Upper lobe of left lung (tissue), 6 donors: ENCODE measurements at places on chromosomes 5 and 9. TPM values are rescaled to one million over a fixed set of nuclear protein-coding genes. Genes with fewer than 3 reads are reported as not detected.
A peak's percentile ranks its signal among the peaks of the same experiment; 100 is the strongest.

DNA sequence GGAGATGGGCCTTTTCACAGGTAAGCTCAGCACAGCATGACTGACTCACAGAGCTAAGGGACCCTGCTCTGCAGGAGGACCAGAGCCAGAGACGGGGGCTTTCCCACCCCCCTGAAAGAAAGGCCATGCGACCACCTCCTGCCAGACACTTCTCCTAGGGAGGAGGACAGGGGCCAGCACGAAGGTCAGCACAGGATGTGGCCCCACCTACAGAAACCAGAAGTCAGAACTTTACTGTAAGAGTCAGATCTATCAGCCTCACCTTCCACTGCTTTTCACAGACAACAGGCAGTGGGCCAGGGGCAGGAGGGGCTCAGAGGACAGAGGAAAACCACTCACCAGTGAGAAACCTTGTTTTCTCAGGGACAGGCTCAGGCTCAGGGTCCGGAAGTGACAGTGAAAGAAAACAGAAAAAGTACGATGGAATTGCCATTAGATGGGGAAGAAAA lies 37.9 kb downstream of the CCNJL start:
- no peak for DNase-seq

Gene GPR151
- not detected for total RNA-seq

DNA sequence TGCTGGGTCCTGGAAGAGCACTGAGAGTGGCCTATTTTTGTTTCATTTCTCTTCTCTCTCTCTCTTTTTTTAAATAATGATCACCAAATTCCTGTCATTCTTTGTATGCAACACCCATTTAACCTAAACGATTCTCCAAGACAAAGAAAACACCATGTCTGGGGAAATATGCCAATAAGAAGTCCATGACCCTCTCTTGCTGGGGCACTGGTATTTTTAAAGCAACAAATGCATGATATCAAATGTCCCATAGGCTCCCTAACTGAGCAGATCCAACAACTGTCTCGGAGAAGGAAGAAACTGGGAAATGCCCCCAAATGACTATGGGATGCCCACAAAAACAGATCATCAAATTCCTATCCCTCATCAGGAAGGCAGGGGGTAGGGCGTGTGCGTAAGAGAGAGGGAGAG lies 567.4 kb downstream of the CCDC171 start:
- DNase-seq, result no peak

DNA sequence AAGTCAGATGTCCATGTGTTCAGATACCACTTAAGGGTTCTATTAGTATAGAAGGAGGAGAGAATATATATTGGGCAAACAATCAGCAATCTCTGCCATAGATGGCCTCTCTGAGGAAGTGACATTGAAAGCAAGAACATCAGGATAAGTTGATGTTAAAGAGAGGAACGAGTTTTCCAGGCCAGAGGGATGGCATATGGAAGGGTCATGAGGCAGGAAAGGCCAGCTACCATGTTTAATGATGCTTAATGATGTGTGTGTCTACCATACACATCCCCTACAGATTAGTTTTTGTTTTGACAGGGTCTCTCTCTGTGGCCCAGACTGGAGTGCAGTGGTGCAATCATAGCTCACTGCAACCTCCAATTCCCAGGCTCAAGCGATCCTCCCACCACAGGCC lies 63.0 kb downstream of the PTTG1 start:
- no peak for DNase-seq

Gene CETN3
- total RNA-seq, result 6.0 TPM

- DNase-seq, result no peak
Observed at GRCh38 chr5:123916345-123917121, 404.6 kb downstream of the CSNK1G3 start.

DNA sequence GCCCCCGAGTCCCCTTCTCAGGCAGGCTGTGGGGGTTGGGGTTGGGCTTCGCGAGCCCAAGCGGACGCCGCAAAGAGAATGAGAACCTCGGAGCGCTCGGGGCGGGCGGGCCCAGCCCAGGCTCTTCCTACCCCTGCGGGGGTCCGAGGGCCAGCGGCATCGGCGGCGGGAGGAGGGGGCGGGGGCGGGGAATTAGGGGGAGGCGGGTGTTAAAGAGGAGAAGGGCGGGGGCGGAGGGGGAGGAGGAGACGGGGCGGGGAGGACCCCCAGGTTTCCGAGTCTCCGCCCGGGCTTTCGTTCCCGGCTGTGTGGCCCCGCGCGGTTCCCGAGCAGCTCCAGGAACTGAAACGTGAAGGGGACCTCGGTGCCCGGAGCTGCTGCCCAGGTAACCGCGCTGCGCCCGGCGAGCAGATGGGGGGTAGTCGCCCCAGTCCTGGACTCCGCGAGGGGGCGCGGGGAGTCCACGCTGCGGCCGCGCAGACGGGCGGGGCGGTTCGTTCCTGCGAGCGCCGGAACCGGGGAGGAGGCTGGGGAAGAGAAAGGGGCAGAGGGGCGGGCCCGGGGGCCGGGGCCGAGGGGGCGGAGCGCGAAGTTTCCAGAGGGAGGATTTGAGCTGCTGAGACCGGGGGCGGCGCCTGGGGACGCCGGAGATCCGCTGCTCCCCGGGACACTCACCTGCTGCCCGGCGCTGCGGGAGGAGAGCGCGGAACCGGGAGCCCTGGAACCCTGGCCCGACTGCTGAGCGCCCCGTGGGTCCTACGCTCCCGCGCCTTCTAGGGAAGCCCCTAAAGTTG lies 38.4 kb upstream of the PLEKHG4B start:
- peak; percentile 72 for DNase-seq

DNA sequence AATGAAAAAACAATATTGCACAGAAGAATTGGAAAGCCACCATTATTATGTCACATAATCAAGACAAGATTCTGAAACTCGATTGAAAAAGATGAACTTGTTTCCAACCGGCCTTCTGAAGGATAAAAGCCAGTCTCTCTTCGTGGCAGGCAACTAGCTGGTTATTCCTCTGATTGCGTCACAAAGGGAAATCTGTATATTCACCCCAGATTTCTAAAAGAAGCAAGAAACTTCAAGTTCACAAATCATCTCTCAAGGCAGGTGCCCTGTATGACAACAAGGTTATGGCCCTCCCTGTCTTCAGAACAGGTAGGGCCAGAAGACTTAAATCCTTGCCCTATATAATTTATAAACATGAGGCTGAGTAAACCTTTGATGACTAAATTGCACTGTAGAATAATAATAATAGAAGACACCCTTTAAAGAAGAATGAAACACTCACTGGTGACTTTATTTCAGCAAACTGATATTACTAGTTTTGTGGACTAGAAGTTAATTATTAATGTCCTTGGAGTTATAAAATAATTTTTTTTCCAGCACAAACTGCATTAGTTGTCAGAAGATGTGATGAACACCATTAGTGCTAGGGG lies 2.9 kb upstream of the KLF4 start:
- no peak for DNase-seq

- DNase-seq, result no peak
Observed at GRCh38 chr5:136560126-136560525, 194.8 kb upstream of the TRPC7 start.

- no peak for DNase-seq
Observed at GRCh38 chr5:129746876-129747275, 1.0 kb upstream of the MINAR2 start.

- no peak for DNase-seq
Observed at GRCh38 chr5:154948313-154948712, 7.4 kb downstream of the MRPL22 start.

GRCh38 chr9:76302543-76302942 lies 91.7 kb downstream of the RFK start:
- no peak for DNase-seq

DNA sequence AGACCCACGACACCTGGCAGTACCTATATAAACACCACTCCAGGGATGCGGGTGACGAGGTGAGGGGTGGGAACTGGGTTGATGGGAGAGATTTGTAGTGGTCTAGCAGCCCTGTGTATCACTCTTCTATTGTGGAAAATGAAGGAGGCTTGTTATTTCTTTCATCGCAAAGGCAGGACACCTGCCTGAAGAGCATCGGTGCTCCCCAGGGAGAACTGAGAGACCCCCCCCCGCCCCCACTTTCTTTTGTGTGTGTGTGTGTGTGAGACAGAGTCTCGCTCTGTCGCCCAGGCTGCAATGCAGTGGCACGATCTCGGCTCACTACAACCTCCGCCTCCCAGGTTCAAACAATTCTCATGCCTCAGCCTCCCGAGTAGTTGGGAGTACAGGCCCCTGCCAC lies 8.3 kb upstream of the WDR5 start:
- DNase-seq, result no peak

Gene POU5F2
- total RNA-seq, result 1.5 TPM

Gene TRPM3
- 0.10 TPM for total RNA-seq

DNA sequence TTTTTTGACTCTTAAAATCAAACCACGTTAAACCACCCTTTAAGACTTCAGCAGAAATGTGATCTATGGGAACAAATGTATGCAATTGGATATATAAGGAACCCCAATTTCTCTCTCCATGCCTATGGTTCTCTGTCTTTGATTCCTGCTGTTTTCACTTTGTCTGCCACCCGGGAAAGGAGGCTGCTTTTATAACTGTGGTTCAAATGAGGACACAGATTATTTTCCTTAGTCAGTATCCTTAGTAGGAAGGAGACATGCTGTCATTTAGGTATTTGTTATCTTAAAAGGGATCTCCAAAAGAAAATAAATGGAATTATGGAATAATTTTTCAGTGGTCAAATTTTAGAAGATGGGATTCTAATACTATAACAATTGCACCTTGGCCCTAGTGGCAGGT lies 176.1 kb upstream of the NREP start:
- DNase-seq, result no peak
